ENCODE measurements at places on chromosomes 2 and 18.

DNA sequence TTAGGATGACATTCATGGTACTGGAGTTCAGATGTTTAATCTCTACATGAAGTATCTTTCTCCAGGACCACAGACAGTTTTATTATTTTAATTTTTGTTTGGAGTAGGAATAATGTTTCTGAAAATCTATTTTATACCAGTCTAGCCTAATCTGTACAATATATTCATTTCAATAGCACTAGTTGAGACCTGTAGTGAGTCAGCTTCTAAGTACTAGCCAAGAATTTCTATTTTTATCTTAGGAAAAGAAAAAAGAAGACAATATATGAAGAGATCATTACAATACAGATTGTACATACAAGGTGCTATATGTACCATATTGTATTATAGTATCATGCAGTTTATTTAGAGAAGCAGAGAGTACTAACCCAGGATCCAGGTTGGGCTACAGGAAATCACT is 826.9 kb upstream of the PIK3C3 start:
- DNase-seq, result peak; percentile 37

GRCh38 chr2:24509425-24509824 is 18.4 kb downstream of the NCOA1 start:
- DNase-seq, result no peak

DNA sequence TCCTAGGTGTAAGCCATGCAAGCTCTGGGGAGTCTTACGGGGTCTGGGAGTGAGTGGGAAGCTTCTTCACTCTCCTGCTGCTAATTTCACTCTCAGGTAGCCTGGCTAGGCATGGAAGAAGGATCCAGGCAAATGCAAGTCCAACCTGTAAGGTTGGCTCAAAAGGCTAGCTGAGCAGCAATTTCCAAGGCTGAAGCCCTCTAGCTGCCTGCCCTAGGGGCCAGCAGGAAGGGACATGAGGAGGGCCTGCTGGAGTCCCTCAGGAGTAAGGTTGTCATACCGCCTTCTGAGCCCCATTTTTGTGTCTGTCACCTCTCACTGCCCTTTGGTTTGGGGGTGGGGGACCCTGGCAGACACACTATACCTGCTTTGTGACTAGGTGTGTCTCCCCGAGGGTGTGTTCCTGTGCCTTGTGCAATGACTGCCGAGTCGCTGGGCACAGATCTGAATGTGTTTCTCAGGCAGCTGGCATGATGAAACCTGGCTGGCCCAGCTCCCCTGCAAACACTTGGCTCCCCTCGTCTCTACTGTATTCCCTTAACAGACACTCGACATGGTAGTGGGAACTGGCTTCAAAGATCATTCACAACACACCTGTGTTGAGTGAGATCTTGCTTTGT is 123.9 kb upstream of the FAM136A start:
- DNase-seq, result no peak

DNA sequence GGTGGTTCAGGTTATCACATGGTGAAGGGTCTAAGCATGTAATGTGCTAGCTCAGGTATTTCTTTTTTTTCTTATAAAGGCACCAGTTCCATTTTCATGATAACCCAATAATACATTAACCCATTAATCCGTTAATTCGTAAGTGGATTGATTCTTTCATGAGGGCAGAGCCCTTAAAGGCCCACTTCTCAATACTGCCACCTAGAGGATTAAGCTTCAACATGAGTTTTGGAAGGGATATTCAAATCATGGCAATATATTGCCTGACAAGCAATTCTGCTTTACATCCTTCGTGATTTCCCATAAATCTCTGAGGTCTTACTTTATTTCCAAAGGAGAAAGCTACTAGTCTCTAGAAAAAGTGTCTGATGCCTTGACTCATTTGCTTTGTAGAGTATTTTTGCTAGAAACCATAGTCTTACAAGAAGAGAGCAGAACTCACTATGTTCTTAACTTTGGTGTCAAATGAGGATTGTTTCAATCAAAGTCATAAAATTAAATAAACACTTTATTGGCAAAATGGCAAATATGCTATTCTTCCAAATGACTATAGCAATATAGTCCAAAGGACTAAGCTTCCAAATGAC is 271.3 kb downstream of the KCNS3 start:
- peak; percentile 69 for DNase-seq

GRCh38 chr2:101787097-101787496 is 89.6 kb downstream of the MAP4K4 start:
- peak; percentile 72 for DNase-seq

GRCh38 chr2:240255811-240256703 is 115.6 kb upstream of the OTOS start:
- DNase-seq, result no peak

GRCh38 chr18:35466334-35466733 is 31.4 kb downstream of the INO80C start:
- no peak for DNase-seq

DNA sequence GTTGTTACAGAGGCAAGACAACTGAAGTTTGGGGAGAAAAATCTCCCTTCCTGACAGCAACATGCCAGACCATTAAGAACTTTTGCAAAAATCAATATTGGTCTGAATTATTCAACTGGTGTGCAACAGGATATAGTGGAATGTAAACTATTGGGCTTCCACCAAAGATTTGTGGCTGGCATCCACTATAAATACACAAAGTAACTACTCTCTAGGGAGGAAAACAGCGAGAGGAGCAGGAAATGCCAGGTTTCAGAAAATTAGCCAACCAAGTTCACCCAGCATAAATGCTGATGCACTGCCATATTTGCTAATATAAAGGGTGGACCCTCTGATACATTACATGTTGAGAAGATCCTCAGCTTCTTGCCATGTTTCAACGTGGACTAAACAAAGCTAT is 267.6 kb upstream of the LYPD1 start:
- no peak for DNase-seq

DNA sequence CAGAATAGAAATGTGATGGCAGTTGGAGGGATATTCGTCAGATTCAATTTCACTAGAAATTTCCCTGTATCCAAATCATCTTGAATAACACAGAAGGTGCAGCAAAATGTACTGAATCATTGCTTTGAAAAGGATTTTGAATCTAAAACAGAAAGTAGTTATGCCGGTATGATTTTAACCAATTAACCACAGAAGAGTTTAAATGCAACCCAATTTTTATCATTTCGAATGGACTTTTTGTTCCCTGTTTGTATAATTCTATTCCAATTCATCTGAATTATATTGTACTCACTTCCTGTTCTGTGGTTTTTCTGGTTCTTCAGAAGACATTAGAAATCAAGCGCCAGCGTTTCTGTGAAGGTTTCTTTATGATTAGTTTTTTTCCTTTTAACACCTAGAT is 190.4 kb downstream of the MYO3B start:
- no peak for DNase-seq

DNA sequence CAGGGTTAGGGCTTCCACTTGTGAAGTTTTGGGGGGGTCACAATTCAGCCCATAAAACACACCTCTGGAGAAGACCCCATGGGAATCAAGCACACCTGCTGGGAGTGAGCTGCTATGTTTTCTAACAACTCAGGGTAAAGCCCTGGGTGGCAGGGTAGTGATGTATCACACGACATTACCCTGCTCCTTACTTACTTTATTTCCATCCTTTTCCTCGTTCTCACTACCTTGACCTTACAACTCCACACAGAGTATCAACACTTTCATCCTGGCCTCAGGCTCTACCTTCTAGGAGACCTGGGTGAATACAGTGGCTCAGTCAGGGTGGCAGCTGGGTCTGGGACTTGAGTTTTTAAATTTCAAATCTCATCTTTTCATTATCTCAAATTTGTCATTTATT is 290.3 kb downstream of the CYRIA start:
- DNase-seq, result no peak

DNA sequence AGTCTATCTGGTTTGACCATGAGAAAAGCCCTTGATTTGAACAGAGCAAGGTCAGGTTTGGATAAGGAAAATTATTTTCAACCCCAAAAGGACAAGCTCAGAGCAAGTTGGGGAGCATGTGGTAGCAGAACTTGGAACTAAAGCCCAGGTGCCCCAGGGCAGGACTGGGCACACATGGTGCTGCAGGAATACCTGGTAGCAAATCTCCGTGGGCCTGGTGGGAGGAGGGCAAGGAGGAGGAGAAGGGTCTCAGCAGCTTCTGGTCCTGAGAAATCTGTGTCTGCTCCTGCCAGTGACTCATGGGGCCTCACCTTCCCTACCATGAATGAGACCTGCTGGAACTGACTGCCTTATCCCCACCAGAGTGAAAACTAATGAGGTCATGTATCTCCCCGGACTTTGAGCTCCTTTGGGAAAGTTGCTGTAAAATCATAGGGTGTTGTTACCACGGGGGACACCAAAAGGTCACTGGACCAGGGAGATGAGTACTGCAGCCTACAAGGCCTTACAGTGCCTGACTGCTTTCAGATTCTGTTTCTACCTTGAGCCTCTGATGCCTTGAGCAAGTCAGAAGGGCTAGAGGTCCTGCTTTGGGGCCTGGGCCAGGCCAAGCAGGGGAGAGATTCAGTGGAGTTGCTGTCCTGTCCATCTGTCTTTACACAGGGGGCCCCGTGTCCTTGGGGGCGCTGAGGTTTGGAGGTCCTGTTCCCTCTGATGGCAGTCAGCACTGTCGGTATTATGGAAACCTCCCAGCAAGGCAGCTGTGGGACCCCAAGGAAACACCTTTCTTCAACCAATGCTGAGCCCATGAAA is 304.0 kb downstream of the MYCN start:
- no peak for DNase-seq

- DNase-seq, result no peak
These were observed 1.7 kb downstream of the CFAP221 start for GRCh38 chr2:119545754-119546446.

DNA sequence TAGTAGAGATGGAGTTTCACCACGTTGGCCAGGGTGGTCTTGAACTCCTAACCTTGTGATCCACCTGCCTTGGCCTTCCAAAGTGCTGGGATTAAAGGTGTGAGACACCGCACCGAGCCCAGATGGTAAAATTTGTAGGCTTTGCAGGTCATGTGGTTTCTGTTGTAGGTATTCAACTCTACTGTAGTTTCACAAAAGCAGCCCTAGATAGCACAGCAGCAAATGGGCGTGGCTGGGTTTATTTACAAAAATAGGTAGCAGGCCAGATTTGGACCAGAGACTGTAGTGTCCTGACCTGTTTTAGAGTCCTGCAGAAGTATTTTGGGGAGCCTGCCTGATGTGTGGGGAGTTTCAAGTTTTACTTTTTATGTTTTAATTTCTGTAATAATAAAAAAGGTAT is 84.1 kb upstream of the RASGRP3 start:
- DNase-seq, result no peak

- peak; percentile 38 for DNase-seq
These were observed 641 bp downstream of the MAPRE3 start for GRCh38 chr2:26970928-26971627.

- DNase-seq, result no peak
These were observed 16.9 kb upstream of the PAIP2B start for GRCh38 chr2:71243634-71244301.

DNA sequence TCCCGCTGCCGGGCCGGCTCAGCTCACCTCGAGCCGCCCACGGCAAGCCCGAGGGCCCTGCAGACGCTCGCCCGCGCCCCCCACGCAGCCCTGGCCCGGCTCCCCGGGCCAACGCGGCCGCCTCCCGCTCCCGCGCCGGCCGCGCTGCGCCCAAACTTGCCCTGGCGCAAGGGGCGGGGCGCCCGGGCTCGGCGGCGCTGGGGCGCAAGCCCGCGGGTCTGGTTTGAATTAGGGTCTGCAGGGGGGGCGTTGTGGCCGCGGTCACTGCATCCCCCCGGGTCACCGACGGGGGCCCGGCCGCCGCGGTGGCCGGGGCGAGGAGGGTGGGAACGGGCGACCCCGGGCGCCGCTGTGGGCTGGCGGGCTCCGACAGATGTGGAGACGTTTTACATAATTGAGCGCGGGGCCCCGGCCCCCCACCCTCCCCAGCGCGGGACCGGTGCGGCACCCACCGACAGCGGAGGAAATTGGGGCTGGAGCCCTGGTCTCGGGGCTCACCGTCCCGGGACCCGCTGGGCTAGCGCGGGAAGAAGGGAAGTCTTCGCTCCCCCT is 690 bp downstream of the SDC1 start:
- DNase-seq, result peak; percentile 37

- DNase-seq, result no peak
These were observed 45.3 kb upstream of the NARS1 start for GRCh38 chr18:57666818-57667497.

GRCh38 chr2:183250472-183250871 is 126.2 kb downstream of the NUP35 start:
- DNase-seq, result peak; percentile 51

GRCh38 chr2:11348209-11348749 is 3.8 kb upstream of the ROCK2 start:
- DNase-seq, result no peak

DNA sequence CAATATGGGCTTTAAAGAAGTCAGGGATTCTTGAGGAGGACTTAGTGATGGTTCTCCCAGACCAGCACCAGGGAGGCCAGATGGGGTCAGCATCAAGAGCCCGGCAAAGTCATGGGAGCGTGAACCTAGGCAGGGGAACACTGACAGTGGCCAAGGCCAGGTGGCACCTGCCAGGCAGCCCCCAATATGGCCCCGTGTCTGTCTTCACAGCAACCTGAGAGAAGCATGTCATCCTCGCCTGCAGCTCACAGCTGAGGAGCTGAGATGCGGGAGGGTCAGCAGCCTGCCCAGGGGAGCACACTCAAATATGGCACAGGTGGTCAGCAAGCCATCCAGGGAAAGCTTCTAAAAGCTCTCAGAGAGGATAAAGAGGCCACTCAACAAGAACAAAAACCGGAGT is 105.7 kb upstream of the GPC1 start:
- no peak for DNase-seq

DNA sequence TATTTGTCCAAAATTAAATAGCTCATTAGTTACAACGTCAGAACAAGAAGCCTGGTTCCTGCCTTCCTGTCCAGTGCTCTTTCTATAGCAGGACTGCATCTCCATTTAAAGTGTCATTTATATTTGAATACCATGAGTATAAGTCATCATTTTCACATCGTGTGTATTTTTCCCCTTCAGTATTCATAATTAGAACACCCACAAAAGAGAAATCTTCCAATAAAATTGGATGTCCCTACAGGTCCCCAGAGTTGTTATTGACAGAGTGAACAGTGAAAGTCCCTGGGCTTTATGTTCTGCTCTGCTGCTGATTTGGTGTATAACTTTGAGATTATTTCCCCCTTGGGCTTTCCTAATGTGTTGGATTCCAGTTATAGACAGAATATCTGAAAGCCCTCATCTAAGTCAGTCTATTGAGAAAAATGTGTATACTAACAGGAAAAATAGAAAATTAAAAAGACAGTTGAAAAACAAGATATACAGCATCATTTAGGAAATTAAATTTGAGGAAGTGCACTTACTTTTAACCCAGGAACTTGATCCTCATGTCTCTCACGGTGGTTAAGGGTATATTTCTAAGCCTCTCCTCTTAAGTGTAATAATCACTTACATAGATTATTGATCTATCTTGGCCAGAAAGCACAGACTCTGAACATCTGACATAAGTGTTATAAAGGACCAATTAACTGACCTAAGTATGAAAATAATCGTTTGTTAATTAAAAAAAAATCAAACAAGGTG is 15.2 kb upstream of the REV1 start:
- peak; percentile 7 for DNase-seq

DNA sequence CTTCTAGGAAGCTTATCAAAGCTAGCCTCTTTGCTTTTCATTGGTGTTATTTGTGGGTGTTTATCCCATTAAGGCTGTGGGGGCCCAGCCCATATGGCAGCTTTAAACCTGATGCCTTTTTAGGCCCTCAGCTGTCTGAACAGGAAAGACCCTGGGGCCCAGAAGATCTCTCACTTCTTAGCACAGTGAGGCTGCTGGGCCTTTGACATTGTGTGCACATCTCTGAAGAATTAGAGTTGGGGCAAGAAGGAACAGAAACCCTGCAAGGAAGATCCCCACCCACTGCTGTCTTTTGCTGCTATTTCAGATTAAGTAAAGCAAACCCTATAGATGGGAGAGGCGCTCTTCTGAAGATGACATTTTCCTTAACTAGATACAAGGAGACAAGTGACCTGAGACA is 250.0 kb downstream of the SMAD2 start:
- DNase-seq, result no peak
